ENCODE measurements at places on chromosomes 6 and 20. TPM values are rescaled to one million over a fixed set of nuclear protein-coding genes. Genes with fewer than 3 reads are reported as not detected.

The MATN4 gene
- 0.15 TPM for total RNA-seq

The SIRPA gene
- total RNA-seq, result 27.6 TPM

The DLL1 gene
- 0.45 TPM for total RNA-seq

The TBXT gene
- total RNA-seq, result not detected

The PRDM1 gene
- 6.0 TPM for total RNA-seq

The STX11 gene
- total RNA-seq, result 2.0 TPM

The AAR2 gene
- 40.6 TPM for total RNA-seq

The HLA-F gene
- 4.3 TPM for total RNA-seq

The ZBTB46 gene
- 0.86 TPM for total RNA-seq

The HLA-DRA gene
- not detected for total RNA-seq

The LIME1 gene
- total RNA-seq, result 8.9 TPM

The BANF2 gene
- not detected for total RNA-seq

The FHL5 gene
- total RNA-seq, result not detected

The TMEM200A gene
- total RNA-seq, result 0.07 TPM

The EEF1A1 gene
- total RNA-seq, result 7,093 TPM

The ZBTB12 gene
- 3.5 TPM for total RNA-seq

The RNF8 gene
- 23.7 TPM for total RNA-seq

The GNMT gene
- not detected for total RNA-seq

The UBE2C gene
- total RNA-seq, result 255 TPM

The DNAH8 gene
- total RNA-seq, result not detected

The EMILIN3 gene
- 0.39 TPM for total RNA-seq

The GPR6 gene
- total RNA-seq, result not detected

The HUS1B gene
- total RNA-seq, result 0.38 TPM

Data from A549 treated with GW870086 at 1 μM for 4 hours (cell line).